ENCODE measurements at places on chromosomes 11 and 22.

DNA sequence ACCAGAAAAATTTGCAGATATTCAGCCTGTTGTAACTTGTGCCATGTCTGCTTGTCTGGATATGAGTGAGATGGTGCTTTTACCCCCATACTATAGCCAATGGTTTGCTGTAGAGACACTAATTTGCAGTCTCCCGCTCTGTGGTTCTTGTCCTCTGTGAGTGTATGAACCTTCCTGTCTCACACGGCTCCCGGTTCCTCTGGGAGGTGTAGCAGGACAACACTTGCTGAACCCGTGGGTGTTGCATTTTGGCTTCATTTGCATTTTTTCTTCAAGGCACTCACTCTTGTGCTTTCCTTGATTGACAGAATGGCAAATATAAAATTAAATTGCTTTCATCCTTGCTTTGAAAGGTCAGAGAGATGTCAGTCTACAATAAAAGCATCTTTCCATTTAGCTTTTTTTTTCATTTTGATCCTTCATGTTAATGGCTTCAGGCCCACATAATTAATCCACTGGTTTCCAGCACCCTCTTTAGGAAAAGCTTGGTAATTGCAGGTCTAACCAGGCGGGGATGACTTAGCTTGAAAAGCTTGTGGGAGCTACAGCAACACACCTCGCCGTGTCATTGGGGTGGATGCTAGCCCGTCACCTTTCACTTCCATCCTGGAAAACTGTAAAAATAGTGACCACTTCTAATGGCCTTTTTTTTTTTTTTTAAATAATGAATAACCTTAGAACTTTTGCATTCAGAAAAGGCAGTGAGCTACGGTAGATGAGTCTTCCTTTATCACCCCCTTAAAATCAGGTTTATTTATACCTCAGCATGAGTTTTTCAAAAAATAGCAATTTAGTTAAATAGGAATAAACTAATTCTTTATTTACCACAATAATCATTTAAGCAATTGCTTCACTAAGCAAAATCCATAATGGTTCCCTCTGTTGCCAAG, 27.4 kb upstream of the ST14 start:
- peak; percentile 64 for DNase-seq

DNA sequence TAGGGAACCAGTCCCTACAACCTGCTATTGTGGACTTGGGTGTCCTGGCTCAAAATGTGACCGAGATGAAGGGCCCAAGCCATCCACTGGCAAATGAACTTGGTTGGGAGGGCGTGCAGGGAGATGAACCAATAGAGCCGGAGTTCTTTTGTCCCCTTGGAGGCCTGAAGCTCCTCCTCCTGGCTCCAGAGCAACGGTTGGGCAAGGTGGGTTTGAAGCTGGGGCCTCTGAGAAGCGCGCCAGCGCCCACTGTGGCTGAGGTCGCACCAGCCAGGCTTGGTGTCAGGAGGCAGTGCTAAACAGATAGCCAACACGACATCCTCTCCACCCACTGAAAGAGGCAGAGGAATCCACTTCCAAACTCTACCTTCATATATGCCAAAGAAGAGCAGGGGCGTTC, 36.0 kb upstream of the PACSIN2 start:
- no peak for DNase-seq

DNA sequence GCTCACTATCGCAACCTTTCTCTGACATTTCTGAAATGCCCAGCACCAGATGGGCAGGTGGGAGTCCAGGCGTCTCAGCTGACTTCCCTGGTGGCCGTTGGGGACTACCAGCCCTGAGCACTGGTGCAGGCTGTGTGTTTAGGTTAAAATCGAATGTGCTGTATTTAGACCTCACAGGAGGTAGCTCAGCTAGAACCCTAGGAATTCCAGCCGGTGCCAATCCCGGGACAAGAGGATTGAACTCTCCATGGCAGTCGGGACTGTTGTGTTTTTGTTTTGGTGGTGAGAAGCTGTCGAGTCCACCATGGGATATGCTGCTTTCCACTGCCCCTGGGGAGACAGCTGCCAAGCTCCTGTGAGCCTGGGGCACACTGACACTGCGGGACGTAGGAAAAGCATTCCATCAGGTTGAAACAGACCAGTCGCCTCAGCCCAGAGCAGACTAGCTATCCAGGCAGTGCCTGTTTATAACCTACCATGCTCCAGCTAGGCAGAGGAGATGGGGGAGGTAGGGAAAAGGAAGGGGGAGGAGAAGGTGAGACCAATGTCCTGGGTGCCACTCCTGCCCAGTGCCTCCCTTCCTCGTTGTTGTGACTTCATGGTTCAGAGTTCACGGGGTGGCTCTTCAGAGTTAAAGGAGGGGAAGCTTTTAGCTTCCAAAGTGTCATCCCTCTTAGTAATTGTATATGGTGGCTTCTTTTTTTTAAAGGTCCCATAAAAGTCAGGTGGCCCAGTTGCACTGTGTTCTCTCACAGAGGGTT, 53.0 kb downstream of the MICAL2 start:
- no peak for DNase-seq

- no peak for DNase-seq
Measured at GRCh38 chr11:67439321-67440228, 2.1 kb upstream of the PTPRCAP start.

GRCh38 chr11:3796346-3796745, 1.0 kb downstream of the NUP98 start:
- no peak for DNase-seq

DNA sequence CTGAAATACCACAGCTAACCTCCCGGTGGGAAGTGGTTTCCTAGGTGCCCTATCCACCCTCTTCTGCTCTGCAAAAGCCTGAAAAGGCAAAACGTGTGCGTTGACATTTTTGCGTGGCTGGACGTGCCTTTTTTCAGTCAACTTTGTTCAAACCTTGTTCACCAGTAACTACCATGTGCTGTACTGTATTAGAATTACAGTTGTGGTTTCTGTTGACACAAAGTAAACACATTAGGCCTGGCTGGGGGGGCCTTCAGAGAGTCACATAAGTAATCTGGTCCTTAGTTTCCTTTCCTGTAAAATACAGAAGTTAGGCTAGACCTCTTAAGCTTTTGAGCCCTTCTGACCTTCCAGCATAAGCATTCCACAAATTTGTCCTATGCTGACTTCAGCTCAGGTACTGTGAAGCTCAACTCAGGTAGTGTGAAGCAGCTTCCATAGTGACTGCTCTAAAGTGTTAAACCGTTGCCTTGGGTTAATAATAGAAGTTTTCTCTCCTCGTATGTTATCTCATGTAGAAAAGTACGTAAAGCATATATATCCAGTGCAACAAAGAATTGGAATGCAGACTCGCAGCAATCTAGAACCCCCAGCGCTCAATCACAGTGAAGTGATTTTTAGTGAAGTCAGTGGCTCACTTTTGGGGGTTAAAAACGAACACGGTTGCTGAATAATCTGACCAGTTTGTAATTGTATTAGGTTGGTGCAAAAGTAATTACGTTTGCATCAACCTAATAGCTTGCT, 1.8 kb downstream of the EWSR1 start:
- no peak for DNase-seq

GRCh38 chr11:102712137-102712536, 6.6 kb upstream of the MMP27 start:
- DNase-seq = no peak

- DNase-seq = no peak
Measured at GRCh38 chr11:30859669-30860068, 273.5 kb upstream of the MPPED2 start.

DNA sequence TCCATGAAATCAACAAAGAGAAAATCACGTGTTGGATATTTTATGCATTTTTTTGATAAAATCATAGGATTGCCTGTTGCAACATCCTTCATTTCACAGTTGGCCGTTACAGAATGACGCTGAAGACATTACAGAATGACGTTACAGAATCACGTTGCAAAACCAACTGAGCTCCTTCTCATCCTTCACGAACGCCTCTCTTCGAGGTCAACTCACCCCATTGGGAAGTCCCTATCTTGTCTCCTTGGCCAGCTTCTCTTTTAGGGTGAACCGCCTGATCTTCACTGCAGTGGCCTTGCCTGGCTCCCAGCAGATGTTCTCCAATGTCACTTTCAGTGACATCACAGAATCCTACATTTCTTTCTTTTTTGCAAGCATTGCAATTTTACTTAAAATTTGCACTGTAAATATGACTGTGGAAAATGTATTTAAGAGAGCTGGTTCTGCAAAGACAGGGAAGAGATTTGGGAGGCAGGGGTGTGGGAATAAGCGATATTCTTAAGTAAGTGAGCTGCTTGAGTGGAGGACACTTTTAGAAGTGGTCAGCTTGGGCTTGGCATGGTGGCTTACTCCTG, 5.1 kb downstream of the KRTAP5-7 start:
- no peak for DNase-seq

DNA sequence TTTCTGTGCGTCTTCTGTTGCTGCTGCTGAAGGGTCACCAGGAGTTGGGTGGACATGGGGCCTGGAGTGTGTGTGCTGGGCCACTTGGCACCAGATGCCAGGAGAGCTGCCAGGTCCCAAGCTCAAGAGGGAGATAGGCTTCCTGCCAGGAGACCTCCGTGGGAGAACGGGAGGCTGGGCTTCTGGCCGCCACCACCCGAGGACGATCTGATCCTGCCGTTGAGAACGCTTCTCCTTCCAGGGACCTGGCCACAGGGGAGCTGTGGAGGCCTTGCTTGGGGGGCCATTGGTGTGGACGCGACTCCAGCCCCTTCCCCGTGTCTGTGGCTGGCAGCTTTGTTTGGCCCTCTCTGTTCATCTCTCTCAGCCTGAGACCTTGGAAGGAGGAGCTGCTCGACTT, 2.4 kb downstream of the BRSK2 start:
- DNase-seq = no peak

GRCh38 chr11:102196351-102196750, 86.1 kb downstream of the YAP1 start:
- no peak for DNase-seq

DNA sequence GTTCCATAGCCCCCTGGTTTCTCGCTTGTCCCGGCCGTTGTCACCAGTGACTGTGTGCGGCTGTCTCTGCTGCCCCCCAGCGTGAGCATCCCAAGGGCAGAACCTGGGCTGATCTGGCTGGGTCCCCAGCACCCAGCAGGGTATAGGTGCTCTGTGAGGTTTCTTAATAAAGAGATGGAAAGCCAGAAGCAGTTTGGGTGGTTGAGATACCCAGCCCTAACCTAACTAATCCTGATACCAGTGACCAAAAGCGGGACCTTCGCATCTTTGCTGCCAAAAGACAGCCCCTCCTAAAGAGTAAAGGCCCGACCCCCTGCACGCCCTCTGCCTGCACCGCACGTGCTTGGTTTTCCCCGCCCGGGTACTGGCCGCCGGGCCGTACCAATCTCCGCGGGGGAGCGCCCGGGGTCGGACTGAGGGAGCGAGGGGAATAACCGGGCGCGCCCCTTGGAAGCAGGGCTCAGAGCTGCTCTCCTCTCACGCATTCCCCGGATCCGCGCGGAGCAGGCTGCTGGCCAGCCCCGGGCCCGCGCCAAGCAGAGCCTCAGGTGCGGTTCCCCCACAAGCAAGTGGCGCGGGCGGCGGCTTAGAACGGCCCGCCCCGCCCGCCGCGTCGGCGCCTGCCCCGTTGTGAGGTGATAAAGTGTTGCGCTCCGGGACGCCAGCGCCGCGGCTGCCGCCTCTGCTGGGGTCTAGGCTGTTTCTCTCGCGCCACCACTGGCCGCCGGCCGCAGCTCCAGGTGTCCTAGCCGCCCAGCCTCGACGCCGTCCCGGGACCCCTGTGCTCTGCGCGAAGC, at the start of gene DGAT2:
Gene DGAT2 (plus strand): TSS at position 667 of the 797 bp plus-strand sequence. CDS start 214 bp downstream, outside the sequence.
- peak; percentile 96 for DNase-seq

DNA sequence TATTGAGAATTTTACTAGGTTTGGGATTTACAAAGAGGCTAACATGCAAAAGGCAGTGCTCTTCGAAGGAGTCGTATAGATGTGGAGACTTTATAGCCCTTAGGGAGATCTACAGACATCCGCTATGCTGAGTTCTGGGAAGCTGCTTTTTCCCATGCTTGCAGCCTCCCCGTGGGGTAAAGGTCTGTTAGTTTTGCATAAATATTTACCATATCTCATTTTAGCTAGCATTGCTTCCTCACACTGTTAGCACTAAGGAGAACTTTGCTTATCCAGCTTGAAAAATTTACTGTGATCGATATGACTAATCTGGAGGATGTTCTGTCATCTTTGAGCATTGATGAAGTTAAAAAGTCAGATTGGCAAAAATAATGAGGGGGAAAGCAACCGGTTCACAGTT, 18.6 kb downstream of the ARHGEF12 start:
- DNase-seq = no peak

GRCh38 chr22:37802310-37803194, 5.2 kb upstream of the GCAT start:
- peak; percentile 46 for DNase-seq

DNA sequence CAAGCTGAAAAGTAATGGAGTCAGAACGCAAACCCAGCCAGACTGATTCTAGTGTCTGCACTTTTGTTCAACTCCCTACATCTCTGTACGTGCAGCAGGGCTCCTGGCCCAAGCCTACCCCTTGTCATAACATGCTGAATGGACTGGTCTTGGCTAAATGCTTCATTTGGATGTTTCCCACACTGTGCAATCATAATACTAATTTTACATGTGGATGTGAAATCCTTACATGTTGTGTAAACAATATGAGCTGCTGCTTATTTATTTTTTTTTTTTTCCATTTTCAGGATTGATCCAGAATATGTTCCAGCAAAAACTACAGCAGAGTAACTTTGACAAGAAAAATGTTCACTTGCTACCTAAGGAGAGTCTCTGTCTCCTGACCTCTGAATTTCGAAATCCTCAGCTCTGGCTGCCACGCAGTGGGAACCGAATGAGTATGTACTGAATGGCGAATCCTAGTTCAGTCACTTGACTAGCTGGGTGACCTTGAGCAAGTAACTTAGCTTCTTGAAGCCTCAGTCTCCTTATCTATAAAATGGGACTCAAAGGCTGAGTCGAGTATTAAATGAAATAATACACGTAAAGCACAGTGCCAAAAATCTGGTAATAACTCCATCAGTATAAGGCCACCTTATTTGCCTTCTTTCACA, 133.4 kb downstream of the EHF start:
- no peak for DNase-seq

DNA sequence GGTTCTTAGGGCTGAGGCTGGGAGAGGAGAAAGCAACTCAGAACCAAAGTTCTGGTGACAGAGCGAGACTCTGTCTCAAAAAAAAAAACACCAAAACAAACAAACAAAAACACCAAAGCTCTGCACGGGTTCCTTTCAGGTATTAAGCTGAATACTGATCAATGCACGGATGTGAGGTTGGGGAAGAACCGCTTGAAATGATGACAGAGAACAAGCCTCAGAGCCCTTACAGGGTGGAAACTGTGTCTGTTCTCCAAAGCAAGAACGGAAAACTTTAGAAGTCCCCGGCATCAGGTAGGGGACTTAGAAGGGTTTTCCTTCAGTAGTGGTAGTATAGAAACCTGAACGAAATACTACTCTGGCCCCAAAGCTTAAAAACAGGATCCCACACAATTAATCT, 260.0 kb downstream of the TBC1D22A start:
- no peak for DNase-seq

- DNase-seq = no peak
Measured at GRCh38 chr22:37256075-37256726, 12.1 kb upstream of the RAC2 start.

DNA sequence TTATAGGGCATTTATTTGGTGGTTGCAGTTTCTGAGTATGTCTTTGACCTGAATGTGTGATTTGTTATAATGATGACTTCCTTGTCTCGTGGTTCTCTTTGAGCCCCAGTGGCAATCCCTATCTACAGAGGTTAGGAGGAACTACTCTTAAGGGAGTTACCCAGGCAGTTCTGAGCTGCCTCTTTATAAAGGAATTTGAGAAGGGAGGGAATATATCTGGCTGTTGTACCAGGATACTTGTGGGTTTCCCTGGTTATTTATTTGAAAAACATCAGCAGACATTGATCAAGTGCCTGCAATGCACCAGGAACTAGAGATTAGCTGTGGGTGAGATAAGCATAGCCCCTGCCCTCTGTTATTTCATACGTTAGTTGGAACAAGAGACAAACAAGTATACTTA, 243.5 kb upstream of the ARHGAP20 start:
- DNase-seq = no peak

All from DMS79 treated with DMSO at 0.1 percent for 48 hours (cell line).